Activated naive CD8-positive, alpha-beta T cell treated with anti-CD3 and anti-CD28 coated beads, Interleukin-2, amount 50 U/mL, for 16 hours (primary cell): ENCODE measurements at places on chromosomes 4 and X.

- no peak for DNase-seq
Observed at GRCh38 chr4:84841435-84841834, 125.1 kb downstream of the WDFY3 start.

GRCh38 chrX:104270916-104271512 is 16.3 kb upstream of the ESX1 start:
- no peak for DNase-seq

DNA sequence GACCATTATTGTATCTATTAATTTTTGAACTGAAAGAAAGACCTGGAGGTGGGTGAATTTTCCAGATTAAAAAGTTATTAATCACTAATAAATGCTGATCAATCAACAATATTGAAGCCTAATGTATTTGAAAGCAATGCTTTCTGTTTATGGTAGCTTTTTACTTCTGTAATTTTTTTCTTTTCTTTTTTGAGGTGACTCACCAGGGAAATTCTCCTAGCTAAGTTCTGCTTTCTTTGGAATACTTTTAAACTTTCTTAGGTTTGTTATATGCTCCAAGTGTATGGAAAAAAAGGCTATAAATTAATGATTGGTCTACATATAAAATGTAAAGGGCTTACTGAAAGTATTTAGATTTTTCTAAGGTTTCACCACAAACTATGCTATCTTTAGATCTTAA is 94.2 kb downstream of the MBNL3 start:
- DNase-seq = no peak

DNA sequence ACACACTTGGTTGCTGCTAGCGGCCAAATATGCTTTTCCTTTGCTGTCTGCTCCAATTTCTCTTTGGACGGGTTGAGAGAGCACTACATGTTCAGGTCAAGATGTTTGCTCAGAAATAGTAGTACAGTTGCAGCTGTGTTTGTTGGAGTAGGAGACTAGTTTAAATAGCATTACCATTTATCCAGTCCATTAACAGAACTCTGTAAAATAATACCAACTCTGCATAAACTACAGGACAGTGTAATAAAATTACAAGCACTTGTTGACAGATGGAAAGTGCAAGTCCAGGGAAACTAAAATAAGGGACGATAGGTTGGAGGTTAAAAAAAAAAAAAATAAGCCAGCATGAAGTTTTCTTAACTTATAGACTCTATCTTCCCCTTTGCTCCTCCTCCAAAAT is 20.2 kb downstream of the SLIT2 start:
- no peak for DNase-seq

DNA sequence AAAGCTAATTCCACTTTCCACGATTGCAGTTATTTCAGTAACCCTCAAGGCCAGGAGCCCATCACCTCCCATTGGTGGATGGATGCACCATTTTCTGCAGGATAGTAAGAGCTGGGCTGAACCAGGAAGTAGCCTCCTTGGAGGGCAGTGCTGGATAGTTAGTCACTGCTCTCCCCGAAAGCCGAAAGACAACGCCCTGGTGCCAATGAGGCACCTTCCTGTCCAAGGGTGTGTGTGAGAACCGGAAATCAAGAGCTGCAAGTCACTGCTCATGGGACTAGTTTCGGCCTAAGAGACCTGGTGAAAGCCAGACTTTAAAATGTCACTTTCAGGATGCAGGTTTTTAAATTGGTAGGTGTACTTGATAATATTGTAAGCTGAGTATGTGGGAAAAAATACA is 203.8 kb upstream of the HS3ST1 start:
- DNase-seq = no peak
